Activated CD4-positive, alpha-beta T cell treated with anti-CD3 and anti-CD28 coated beads, Interleukin-2, amount 50 U/mL, for 1 hour (primary cell): ENCODE measurements at places on chromosomes 3 and 15.
A peak's percentile ranks its signal among the peaks of the same experiment; 100 is the strongest.

GRCh38 chr3:188455748-188456147, 301.8 kb downstream of the LPP start:
- DNase-seq: no peak

DNA sequence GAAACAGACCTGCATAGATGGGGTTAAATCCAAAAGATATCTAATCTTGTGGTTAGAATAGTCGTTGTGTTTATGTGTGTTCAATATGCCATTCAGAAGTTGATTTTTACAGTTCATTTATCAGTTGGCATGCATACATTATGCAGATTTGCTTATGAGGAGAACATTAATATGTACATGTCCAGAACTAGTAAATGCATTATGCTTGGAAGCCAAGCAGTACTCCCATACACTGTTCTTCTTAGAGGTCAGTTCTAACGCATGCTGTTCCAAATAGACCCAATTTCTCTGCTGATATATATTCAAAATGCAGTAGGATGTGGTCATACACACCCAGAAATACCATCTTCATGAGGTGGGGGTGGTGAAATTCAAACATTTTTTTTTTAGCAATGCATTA, 956 bp downstream of the FGF12 start:
- DNase-seq: no peak

- DNase-seq: peak; percentile 62
These were observed 54.0 kb downstream of the NR1D2 start for GRCh38 chr3:23999012-23999641.

- no peak for DNase-seq
These were observed 289.5 kb upstream of the GRM7 start for GRCh38 chr3:6571448-6571847.

DNA sequence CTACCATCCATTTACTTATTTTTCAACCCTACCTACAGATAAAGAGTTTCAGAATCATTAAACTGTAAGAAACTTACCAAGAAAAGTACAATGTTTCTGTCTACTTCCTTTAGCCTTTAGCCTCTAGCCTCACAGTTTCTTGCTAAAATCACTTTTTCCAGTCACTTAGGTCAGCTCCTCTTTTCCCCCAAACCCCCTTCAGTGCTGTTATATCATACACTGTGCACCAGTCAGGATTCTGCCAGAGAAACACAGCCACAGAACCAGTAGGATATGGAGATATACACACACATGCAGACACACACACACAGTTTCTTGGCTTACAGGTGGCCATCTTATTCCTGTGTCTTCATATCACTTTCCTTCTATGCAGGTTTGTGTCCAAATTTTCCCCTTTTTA, 139.9 kb upstream of the LIPC start:
- DNase-seq: no peak

- no peak for DNase-seq
These were observed 31.9 kb upstream of the SPTSSB start for GRCh38 chr3:161403251-161403650.

GRCh38 chr3:188257384-188258026, 103.5 kb downstream of the LPP start:
- no peak for DNase-seq

DNA sequence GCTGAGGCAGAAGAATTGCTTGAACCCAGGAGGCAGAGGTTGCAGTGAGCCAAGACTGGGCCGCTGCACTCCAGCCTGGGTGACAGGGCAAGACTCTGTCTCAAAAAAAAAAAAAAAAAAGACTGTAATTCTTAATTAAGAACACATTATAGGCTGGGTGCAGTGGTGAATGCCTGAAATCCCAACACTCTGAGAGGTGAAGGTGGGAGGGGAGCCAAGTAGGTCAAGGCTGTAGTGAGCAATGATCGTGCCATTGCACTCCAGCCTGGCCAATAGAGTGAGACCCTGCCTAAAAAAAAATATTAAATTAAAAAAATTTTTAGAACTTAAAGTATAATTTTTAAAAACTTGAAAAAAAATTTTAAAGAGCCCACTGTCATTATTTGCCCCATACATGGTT, 13.4 kb upstream of the ARPIN start:
- DNase-seq: no peak

GRCh38 chr15:52093539-52094510, 18.8 kb downstream of the BCL2L10 start:
- no peak for DNase-seq

- DNase-seq: no peak
These were observed at the start of gene VEPH1 for GRCh38 chr3:157502916-157503595. Gene VEPH1, minus strand, starts transcription at chr3:157503416. Its CDS starts 8,067 bp downstream, at chr3:157495349.

DNA sequence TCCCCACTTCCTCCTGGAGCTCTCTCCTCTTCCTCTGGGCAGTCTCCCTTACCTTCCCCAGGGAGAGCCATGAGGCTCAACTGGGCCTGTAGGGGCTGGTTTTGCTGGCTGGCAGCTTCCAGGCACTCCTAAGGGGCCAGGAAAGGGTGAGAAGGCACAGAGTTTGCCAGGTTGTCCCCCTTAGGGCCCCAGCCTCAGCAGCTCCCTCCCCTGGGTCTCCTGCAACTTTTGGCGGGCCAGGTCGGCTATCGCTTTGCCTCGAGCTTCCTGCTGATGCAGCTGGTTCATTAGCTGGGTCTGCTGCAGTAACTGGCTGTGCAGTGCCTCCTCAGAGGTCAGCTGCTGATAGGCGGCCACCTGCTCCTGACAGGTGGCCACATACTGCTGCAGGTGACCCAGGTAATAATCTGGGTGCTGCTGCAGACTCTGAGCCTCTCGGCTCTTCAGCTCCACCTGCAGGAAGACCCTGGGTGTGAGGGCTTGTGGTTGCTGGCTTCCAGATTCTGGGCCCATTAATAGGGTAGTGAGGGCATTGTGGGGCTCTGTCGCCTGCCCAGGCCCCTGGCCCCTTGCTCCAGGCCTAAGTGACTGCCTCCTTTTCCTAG, 29.7 kb upstream of the OR4F6 start:
- peak; percentile 3 for DNase-seq

- no peak for DNase-seq
These were observed 37.7 kb downstream of the LDHAL6B start for GRCh38 chr15:59244337-59244736.

- DNase-seq: no peak
These were observed 459.9 kb downstream of the RAP2B start for GRCh38 chr3:153621953-153622352.

- DNase-seq: no peak
These were observed 219.0 kb downstream of the SHQ1 start for GRCh38 chr3:72629191-72629631.

GRCh38 chr15:61196156-61196555, 32.9 kb downstream of the RORA start:
- no peak for DNase-seq

GRCh38 chr15:90062023-90062442, 40.2 kb downstream of the IDH2 start:
- DNase-seq: peak; percentile 43

DNA sequence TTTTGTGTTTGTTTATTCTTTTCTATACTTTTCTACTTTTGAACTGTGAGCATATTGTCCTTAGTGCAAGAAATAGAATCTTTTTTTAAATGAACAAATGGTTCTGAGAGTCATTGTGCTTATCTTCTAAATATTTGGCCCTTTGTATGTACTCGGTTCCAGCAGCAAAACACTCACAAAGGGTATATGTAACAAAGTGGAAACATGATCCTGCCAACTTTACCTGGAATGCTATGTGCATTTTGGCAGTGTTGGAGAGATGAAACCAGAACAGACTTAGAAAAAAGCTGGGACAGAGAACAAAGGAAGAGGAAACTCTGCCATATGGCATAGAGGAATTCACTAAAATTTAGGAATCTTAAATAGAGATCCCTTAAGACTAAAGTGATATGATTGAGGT, 150.1 kb downstream of the FGF12 start:
- DNase-seq: no peak

GRCh38 chr3:154684021-154684420, 254.0 kb upstream of the GPR149 start:
- DNase-seq: no peak

- DNase-seq: no peak
These were observed 36.8 kb downstream of the BDH1 start for GRCh38 chr3:197518881-197519421.
